ENCODE measurements at places on chromosomes 11 and 22.

DNA sequence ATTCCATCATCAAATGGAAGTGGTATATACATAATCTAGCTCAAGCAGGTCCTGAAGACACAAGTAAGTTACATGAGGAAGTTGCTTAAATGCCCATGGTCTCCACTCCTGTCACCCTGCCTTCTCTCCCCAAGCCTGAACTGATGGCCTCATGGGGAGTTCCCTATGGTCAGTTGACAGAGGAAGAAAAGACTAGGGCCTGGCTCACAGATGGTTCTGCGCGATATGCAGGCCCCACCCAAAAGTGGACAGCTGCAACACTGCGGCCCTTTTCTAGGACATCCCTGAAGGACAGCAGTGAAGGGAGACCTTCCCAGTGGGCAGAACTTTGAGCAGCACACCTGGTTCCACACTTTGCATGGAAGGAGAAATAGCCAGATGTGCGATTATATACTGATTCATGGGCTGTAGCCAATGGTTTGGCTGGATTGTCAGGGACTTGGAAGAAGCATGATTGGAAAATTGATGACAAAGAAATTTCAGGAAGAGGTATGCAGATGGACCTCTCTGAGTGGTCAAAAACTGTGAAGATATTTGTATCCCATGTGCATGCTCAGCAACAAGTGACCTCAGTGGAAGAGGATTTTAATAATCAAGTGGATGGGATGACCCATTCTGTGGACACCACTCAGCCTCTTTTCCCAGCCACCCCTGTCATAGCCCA is 17.3 kb upstream of the CD82 start:
- no peak for DNase-seq

DNA sequence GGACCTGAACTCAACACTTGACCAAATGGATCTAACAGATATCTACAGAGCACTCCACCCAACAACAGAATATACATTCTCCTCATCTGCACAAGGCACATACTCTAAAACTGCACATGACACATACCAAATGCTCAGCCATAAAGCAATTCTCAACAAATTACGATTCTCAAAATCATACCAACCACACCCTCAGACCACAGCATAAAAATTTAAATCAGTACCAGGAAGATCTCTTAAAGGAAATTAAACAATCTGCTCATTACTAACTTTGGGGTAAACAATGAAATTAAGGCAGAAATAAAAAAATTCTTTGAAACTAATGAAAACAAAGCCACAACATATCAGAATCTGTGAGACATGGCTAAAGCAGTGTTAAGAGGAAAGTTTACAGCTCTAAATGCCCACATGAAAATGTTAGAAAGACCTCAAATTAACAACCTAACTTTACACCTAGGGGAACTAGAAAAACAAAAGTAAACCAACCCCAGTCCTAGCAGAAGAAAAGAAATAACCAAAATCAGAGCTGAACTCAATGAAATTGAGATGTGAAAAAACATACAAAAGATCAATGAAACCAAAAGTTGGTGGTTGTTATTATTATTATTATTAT is 37.2 kb downstream of the TMEM123 start:
- no peak for DNase-seq

DNA sequence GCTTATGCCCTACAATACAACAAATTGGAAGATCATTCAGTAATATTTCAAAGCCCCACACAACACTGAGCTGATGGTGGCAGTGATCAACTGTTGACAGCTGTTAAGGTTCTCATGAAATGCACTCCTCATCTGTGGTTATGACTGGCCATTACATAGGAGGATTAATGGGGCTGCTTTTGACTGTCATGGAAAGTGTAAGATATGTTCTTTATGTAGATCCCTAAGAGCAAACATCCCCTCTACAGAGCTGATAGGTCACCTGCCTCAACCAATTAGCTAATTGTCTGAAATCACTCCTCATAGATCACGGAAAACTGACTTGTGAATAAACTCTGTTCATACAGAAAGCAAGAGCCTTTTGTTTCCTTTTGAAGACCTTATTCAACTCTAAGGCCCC is 78.1 kb downstream of the GAB2 start:
- no peak for DNase-seq

DNA sequence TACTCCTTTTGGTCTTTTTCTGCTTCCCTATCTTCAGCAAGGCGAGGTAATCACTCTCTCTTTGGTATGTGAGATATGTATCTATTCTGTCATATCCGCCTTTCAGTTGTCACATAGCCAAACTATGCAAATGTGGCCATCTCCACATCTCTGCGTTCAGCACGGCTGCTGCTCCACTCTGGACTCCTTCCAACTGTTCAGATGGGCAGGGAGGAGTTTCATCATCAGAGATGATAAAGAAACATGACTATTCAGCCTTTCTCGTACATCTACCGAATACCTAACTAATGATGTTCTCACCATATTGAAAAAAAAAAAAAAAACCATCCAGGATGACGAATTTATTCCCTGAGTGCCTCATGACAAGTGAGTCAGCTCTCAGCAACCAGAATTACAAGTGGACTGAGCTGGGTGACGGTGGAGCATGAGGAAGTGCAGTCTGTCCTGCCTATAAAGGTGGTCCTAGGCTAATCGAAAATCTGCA is 899.6 kb downstream of the OPCML start:
- DNase-seq = no peak

- no peak for DNase-seq
These were observed 106.0 kb upstream of the TIMP3 start for GRCh38 chr22:32695451-32695891.

- DNase-seq = peak; percentile 29
These were observed 102.3 kb downstream of the TP53I11 start for GRCh38 chr11:44848203-44848962.

DNA sequence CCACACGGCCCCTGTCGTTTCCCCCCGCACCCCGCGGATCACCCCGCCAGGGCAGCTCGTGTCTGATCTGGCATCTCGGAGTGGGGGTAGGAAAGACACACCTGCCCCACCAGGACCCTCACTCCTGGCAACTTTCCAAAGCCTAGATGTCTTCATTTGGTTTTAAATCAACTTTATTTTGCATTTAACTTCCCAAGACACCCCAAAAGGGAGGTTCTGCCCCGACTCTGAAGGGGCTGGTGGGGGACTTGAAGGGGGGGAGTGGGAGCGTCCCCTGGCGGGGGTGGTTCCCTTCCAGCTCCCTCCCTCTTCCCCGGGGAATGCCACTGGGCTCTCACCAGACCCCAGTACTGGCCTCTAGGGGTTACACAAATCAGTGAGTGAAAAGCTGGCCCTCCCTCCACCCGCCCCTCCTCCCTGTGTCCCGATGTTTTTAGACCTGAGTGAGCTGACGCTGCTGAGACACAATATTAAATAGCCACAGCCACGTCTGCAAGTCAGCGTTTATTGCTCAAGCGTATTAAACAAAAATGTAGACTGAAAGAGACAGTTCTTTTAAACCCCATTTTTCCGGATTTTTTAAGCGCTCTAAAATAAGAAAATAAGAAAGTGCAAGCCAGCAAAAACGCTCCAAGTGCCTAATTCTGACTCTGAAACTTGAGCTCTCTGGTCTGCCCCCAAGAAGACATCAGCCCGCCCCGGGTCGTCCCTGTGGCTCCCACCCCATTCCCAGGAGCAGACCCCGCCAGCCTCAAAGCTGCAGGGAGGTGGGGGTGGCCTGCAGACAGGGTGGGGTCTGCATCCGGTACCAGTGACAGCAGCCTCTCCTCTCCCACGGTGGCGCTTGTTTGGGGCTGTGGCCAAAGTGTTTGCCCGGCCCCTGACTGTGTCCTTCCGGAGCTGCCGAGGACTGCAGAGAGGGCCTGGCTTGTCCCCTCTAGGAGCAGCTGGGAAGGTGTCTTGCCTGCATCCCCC is 1.1 kb upstream of the TTLL8 start:
- DNase-seq = no peak

DNA sequence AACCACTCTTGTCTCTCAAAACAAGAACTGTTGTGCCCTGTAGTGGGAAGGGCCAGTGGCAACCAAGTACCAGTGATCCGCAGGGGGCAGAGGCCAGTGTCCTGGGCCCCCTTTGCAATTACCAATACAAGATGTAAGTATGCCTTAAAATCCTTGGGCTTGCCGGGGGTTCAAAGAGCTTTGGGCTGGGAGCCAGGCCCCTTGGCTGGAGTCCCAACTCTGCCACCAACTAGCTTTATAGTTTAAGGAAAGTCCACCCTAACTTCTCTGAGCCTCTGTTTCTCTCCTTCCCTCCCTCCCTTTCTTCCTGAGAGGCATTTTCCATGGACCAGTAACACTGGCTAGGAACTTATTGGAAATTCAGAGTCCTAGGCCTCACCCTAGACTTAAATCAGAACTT is 15.5 kb downstream of the CLMP start:
- no peak for DNase-seq

DNA sequence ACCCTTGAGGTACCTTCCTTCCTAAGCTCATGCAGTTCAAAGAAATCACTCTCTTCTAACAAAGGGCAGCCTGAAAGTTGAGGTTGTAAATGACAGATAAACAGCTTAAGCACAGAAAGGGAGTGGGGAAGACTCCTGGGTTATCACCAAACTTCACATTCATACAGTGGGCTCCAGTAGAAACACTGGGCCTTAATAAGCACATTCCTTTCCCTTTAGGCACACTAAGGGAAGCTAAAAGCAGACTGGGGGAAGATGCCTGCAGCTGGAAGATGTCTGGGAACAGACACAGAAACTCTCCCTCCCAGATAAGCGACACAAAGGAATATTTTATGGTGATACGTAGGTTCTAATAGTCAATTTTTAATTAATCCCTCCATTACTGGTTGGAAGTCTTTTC is 350.3 kb upstream of the MPPED2 start:
- no peak for DNase-seq

DNA sequence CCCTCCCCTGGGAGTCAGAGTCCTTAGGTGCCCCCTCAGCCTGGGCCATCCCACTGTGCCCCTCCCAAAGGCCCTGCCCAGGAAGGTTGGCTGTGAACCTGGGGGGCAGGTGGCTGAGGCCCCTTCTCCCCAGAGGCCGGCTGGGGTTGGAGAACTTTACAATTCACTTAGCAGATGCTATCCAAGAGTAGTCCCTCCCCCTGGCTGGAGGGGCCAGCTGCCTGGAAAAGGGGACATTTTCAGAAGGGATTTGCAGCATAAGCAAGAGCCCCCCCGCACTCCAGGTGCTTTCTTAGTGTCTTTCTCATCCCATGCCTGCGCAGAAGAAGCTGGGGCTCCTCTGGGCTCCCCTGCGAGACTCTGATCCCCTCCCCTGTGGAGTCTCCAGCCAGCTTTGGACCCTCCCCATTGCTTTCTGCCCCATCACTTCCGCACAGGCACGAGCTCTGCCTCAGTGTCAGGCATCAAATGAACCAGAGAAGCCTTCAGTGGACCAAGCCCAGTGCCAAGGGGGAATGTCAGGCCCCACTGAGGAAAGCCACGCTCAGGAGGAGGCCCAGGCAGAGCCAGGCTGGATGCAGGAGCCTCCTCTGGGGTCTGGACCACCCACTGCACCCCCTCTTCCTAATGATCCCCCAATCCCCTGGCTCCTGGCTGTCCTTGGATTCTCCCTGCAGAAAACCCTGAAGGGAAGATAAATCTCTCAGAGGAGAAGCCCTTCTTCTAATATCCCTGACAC is 3.7 kb downstream of the SSTR3 start:
- DNase-seq = no peak

DNA sequence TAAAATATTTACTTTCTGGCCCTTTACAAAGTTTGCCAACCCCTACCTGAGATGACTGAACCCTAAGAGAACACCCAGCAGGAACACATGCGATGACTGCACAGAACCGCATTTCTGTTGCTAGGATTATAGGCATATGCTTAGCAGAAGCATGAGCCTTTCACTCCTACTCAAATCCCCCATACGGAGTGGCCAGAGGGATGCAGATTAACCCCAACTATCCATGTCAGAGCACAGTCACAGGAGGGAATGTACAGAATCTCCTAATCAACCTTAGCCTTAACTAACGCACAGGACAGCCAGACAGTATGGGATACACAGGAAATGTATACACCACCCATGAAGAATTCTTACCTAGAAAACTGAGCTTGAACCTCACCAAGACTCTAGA is 6.2 kb downstream of the HPS4 start:
- no peak for DNase-seq

DNA sequence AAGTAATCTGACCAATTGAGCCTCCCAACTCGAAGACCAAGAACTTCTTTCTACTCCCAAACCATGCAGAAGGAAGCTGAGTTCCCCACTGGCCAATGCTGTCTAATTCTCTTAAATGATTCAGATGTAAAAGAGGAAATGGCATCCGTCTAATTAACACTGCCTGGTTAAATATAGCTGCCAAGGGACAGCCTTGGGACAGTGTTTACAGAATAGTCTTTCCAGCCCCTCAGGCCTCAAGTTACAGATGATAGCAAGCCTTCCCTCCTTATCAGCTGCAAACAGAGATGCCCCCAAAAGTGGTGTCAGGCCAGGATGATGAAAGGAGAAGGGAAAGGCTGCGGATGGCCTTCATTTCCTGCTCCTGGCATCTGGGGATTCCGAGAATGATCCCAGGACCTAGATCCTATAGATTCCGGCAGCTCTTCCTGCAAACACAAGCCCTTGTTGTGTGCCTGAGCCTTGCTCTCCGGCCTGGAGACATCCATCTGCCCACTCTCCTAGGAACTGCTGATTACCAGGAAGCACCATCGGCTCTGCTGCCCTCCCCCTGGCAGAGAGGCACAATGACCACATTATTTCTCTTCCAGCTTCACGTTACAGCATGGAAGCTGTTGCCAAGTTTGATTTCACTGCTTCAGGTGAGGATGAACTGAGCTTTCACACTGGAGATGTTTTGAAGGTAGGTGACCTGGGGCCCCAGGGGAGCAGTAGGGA is 13.5 kb upstream of the TMA7B start:
- no peak for DNase-seq

- no peak for DNase-seq
These were observed 38.4 kb upstream of the EMID1 start for GRCh38 chr22:29167032-29167911.

GRCh38 chr11:64060263-64060860 is 24.6 kb downstream of the FLRT1 start:
- DNase-seq = no peak

DNA sequence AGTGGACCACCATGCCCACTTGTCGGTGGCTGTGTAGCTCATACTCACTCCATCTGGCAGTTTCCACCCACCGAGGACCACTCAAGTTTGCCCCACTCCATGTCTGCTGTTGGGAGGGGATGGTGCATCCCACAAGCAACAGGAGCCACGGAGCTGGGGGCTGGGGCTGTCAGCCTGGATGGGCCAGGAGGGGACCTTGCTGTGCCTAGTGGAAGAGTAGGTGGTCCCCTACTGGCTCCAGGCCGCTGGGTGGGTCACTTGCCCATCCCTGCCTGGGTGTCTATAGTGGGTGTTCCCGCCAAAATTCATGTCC is 57.0 kb downstream of the SMIM38 start:
- DNase-seq = no peak
